ENCODE measurements at places on chromosomes 16 and 17.

DNA sequence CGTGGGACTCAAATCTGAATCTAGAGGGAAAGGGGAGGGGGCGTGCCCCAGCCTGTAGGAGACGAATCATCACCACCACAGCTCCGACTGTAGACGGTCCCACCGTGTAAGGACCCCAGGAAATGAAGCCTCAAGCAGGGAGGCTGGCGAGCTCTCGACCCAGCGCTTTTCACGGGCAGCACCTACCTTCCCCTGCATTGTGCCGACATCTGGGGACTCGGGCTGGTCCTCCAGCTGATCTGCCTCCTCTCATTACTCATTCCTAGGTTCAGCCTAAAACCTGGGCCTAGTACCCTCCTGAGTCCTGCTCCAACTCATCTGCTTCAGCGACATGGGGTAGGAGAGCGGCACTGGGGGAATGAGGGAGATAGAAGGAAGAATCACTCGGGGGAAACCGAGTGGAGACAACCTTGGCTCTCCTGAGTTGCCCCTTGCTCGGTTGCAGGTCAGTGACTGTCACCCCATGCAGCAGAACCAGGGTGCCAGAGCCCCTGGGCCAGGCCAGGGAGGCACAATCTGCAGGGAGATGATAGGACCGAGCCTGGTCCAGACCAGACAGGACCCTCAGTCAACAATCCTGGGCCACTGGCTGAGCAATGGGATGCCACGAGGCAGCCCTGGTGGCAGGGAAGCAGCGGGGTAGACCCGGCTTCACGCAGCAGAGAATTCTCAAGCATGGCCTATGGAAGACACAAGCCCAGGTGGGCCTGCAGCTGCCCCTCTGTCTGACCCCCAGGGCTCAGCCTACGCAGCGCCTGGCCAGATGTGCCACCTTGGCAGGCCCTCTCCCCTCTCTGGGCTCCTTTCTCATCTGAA, 833 bp upstream of the BCAR1 start:
- DNase-seq = no peak

DNA sequence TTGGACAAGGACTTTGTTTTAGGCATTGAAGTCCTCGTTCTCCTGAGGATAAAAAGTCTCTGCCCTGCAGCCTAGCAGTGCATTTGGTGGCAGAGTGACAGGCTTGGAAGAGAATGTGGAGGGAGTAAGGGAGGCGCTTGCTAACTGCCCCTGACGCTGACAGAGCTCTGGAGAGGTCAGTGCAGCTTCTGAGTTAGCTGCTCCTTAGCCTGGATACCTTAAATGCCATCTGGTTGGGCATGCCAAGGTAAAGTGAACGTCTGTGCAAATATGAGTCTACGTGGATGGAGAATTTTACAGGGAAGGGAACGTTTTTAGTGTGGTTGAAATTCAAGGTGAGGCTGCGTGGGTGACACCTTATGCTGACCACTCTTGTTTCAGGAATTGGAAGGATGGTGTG, 44.4 kb downstream of the SEC14L1 start:
- no peak for DNase-seq

GRCh38 chr17:36629252-36629847, 28.0 kb downstream of the MRM1 start:
- peak; percentile 72 for DNase-seq

GRCh38 chr16:16815641-16816040, 436.7 kb downstream of the NPIPA7 start:
- DNase-seq = no peak

GRCh38 chr17:62746941-62747340, 61.2 kb downstream of the MARCHF10 start:
- no peak for DNase-seq

- no peak for DNase-seq
Measured at GRCh38 chr16:83937922-83938885, 14.8 kb upstream of the OSGIN1 start.

- no peak for DNase-seq
Measured at GRCh38 chr16:22314661-22315626, 17.7 kb downstream of the POLR3E start.

Measured in stimulated activated CD8-positive, alpha-beta memory T cell treated with anti-CD3 and anti-CD28 coated beads, Interleukin-7, amount 100 ng/mL, for 24 hours (primary cell).